Upper lobe of left lung (tissue), 6 donors: ENCODE measurements at places on chromosomes 3 and 15. TPM values are rescaled to one million over a fixed set of nuclear protein-coding genes. Genes with fewer than 3 reads are reported as not detected.

The ADAMTS9 gene
- total RNA-seq, result 54.9 TPM

The PTX3 gene
- 16.4 TPM for total RNA-seq

The SPATA16 gene
- total RNA-seq, result not detected

The PLCB2 gene
- total RNA-seq, result 112 TPM

The GPR15 gene
- 1.2 TPM for total RNA-seq

DNA sequence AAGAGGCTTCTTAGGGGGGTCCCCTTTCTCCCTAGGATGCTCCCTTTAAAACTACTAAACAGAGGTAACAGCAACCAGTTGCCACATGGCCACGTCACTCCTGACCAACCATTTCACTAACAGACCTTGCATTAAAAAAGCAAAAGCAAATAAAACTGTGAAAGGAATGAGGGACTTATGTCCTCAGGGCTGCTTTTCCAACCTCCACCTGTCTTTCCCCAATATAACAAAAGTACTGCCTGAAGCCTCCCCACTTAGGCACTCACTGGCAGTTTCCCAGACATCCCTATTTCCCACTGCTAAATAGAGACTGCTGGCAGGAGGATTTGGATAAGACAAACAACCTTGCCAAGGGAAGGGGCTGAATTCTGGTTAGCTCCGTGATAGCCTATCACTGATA, 130.3 kb downstream of the ATP8B4 start:
- H3K27ac ChIP-seq, result no peak overlapping the region
- no peaks in the 10 kb centered on the region for H3K36me3 ChIP-seq
- no peaks in the 10 kb centered on the region for H3K4me1 ChIP-seq
- DNase-seq, result no peak

DNA sequence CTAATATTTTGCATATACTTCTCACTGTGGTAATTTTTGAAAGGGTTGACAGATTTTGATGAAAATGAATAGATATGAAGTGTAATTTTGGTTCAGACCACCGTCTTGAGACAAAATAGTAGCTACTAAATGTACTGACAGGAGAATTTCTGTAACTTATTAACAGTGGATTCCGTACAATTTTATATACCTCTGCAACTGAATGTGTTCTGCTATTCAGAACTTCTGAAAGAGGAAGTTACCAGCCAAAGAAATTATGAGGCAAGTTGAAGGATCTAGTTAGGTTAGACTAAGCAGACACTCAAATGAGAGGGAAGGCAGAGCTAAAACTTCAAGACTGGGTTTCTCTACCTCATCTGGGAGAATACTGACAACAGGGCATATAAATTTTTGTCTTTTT, 29.4 kb downstream of the GAP43 start:
- H3K4me1 ChIP-seq, result no peaks in the 10 kb centered on the region
- no peak for DNase-seq
- no peak overlapping the region for H3K27ac ChIP-seq
- H3K27me3 ChIP-seq, result no peaks in the 10 kb centered on the region

DNA sequence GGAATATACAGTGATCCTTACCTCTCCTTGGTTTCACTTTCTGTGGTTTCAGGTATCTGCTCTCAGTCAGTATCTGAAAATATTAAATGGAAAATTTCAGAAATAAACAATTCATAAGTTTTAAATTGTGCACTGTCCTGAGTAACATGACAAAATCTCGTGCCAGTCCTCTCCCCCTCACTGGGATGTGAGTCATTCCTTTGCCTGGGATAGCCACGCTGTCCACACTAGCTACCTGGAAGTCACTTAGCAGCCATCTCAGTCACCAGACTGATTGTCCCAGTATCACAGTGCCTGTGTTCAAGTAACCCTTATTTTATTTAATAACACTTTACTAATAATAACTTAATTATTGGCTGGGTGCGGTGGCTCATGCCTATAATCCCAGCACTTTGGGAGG, 15.3 kb upstream of the KLHL25 start:
- H3K27me3 ChIP-seq, result no peaks in the 10 kb centered on the region
- H3K4me1 ChIP-seq, result no peaks in the 10 kb centered on the region
- no peak overlapping the region for H3K27ac ChIP-seq
- DNase-seq, result no peak
- no peak overlapping the region for H3K4me3 ChIP-seq
- no peaks in the 10 kb centered on the region for H3K36me3 ChIP-seq

- no peaks in the 10 kb centered on the region for H3K36me3 ChIP-seq
- DNase-seq, result no peak
- no peaks in the 10 kb centered on the region for H3K27me3 ChIP-seq
- H3K4me3 ChIP-seq, result no peak overlapping the region
These were observed 146.2 kb upstream of the PTPRG start for GRCh38 chr3:61415201-61415600.

GRCh38 chr3:138374573-138375134, 26.3 kb downstream of the MRAS start:
- DNase-seq, result no peak
- no peak overlapping the region for H3K4me3 ChIP-seq
- no peaks in the 10 kb centered on the region for H3K36me3 ChIP-seq
- H3K4me1 ChIP-seq, result peaks cover 4% of the 10 kb centered on the region

- H3K27me3 ChIP-seq, result no peaks in the 10 kb centered on the region
- H3K4me3 ChIP-seq, result no peak overlapping the region
- H3K36me3 ChIP-seq, result no peaks in the 10 kb centered on the region
- peak; percentile 32 for DNase-seq
These were observed 21.6 kb upstream of the PLXNA1 start for GRCh38 chr3:126961191-126961790.

DNA sequence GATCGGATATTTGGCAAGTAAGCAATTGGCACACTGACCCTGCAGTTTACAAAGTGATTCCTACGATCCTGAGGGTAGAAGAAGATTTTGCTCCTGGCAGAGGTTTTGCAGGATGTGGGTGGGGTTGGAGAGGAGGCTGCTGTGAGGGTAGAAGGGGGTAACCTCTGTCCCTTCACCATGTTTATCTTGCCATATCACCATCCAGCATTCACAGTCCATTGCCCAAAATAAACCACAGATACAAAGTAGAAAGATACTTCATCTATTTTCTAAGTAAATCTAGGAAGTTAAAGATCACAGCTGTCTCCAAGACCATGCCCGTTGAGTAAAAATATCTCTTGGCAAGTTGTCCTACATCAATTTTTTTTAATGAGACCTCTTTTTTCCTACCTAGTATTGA, 51.6 kb downstream of the LIPC start:
- no peak overlapping the region for H3K4me3 ChIP-seq
- H3K27me3 ChIP-seq, result no peaks in the 10 kb centered on the region
- DNase-seq, result no peak
- peaks cover 3% of the 10 kb centered on the region for H3K4me1 ChIP-seq
- H3K36me3 ChIP-seq, result no peaks in the 10 kb centered on the region
- H3K27ac ChIP-seq, result no peak overlapping the region

- H3K4me3 ChIP-seq, result no peak overlapping the region
- no peaks in the 10 kb centered on the region for H3K36me3 ChIP-seq
- no peak overlapping the region for H3K27ac ChIP-seq
- no peaks in the 10 kb centered on the region for H3K27me3 ChIP-seq
These were observed 469.4 kb upstream of the ATP11B start for GRCh38 chr3:182323898-182324297.

GRCh38 chr3:50337175-50337861, 3.3 kb downstream of the RASSF1 start:
- peak; percentile 99 for DNase-seq
- H3K27me3 ChIP-seq, result no peaks in the 10 kb centered on the region
- no peaks in the 10 kb centered on the region for H3K36me3 ChIP-seq
- peaks cover 76% of the 10 kb centered on the region for H3K4me1 ChIP-seq
- H3K4me3 ChIP-seq, result peak overlapping the region; percentile 75

GRCh38 chr3:115986555-115987207, 363.4 kb downstream of the GAP43 start:
- no peak overlapping the region for H3K4me3 ChIP-seq
- no peaks in the 10 kb centered on the region for H3K27me3 ChIP-seq
- DNase-seq, result no peak
- no peaks in the 10 kb centered on the region for H3K36me3 ChIP-seq
- H3K27ac ChIP-seq, result no peak overlapping the region
- no peaks in the 10 kb centered on the region for H3K4me1 ChIP-seq

DNA sequence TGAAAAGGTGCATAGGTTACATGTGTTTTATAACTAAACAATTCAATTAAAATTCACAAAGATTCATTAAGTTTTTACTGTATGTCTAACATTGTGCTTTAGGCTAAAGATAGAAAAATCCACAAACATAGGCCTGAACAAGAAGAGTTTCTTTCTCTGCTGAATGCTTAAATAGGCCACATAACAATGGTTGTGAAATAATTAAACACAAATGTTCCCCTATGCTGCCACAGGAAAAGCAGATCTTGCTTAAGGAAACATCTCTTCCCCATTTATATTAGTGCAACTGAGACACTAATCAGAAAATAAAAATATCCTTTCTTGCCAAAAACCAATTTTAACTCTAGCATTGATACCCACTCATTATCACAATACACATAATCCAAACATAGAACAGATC, 725.4 kb upstream of the DPPA4 start:
- no peak overlapping the region for H3K4me3 ChIP-seq

DNA sequence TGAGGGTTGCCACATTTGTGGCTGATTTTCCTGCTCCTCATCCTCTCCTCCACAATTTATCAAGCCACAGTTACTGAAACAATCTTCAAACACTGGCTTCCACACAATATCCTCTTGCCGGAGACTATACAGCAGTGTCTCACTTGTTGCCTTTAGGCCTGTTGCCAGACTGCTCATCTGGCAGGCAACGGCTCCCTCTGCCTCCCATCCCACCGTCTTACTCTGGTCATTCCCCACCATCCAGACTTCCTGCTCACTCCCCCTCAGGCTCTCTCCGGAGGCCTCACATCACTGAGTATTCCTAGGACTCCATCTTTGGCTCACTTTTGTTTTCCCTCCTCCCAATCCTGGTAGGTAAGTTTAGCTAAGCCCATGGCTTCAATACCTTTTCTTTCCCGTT, 301.9 kb downstream of the IL20RB start:
- H3K27ac ChIP-seq, result no peak overlapping the region
- DNase-seq, result no peak

- H3K27me3 ChIP-seq, result no peaks in the 10 kb centered on the region
- H3K27ac ChIP-seq, result no peak overlapping the region
These were observed 526.7 kb upstream of the NAALADL2 start for GRCh38 chr3:174332391-174332790.

DNA sequence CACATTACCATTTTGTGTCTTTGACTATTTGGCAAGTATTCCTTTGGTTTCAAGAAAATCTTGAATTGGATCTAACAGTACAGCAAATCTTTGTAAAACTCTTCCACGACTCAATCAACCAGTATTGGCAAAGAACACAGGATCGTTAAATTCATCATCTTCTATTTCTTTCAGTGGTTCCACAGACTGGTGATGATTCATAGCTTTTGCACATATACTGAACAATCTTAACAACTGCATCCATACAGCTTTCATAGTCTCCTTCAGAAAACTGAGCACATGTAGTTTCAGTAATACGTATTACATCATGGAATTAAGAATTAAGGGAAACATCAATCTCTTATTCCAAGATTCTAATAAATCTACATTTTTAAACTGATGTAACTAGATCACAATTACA, 91.6 kb upstream of the LIPC start:
- no peak overlapping the region for H3K27ac ChIP-seq
- DNase-seq, result no peak
- no peaks in the 10 kb centered on the region for H3K4me1 ChIP-seq
- H3K4me3 ChIP-seq, result no peak overlapping the region
- no peaks in the 10 kb centered on the region for H3K36me3 ChIP-seq

- H3K4me1 ChIP-seq, result no peaks in the 10 kb centered on the region
- H3K36me3 ChIP-seq, result no peaks in the 10 kb centered on the region
- H3K27me3 ChIP-seq, result no peaks in the 10 kb centered on the region
- no peak overlapping the region for H3K27ac ChIP-seq
- no peak overlapping the region for H3K4me3 ChIP-seq
- no peak for DNase-seq
These were observed 79.2 kb downstream of the IL1RAP start for GRCh38 chr3:190593075-190593474.

DNA sequence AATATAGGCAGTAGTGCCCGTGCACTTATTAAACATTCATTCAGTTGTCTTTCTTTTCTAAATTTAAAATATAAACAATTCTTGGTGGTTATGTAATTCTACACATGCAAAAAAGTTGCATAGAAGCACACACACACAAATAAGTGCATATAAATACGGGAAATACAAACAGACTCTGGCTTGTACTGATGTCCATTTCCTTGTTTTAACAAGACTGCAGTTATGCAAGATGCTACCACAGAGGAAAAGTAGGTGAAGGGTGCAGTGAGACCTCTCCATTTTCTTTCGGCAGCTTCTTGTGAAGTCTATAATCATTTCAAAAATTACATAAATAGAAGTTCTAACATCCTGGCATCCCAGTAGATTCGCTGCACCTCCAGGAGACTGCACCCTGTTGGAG, 130.6 kb upstream of the BCL6 start:
- H3K4me1 ChIP-seq, result no peaks in the 10 kb centered on the region
- no peak overlapping the region for H3K27ac ChIP-seq
- H3K4me3 ChIP-seq, result no peak overlapping the region
- DNase-seq, result no peak
- no peaks in the 10 kb centered on the region for H3K36me3 ChIP-seq
- no peaks in the 10 kb centered on the region for H3K27me3 ChIP-seq
